ENCODE measurements at places on chromosomes 12 and 14.

- DNase-seq = no peak
Measured at GRCh38 chr14:96215452-96216244, 11.0 kb downstream of the BDKRB2 start.

- DNase-seq = peak; percentile 39
Measured at GRCh38 chr12:117685110-117685926, 283.5 kb downstream of the KSR2 start.

DNA sequence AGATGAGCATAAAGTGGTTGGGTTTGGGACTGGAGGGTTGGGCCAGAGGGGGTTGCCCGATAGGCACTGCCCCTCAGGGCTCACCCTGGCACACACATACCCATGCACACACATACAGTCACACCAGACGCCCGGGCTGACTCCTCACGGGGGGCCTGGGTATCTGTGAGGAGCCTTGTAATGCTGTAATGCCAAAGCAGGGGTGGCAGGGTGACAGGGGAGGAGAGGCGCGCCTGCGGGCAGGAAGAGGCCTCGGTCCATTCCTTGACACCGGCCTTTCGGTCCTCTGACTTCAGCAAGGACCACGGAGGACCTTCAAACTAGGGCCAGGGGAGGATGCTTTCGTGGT is 375 bp downstream of the FAIM2 start:
- DNase-seq = no peak

DNA sequence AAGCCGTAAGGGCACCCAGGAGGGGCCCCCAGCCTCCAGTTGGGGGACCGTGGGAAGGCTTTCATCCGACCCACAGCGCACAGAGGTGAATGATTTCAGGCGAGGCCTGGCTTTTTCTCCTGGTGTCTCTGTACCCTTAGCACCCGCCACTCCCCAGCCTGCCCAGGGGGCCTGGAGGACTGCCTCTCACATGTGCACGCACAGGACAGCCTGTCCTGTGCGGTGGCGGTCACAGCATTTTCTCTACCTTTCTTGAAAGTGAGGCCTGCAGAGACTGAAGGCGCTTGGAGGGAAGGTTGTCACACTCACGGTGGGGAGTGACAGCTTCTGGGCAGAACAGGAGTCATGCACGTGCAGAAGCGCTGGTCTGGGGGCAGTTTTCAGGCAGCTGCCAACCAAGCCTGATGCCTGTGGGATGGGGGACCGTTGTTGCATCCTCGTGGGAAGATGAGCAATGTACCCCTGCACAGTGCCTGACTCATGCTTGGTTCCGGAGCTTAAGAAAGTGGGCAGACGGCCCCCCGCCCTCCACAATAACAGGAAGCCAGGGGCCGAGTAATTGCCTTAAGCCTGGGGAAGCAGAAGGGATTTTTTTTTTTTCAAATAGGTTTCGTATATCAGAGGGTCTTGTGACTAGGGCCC is 148.1 kb downstream of the TSPAN9 start:
- no peak for DNase-seq

GRCh38 chr12:75487308-75487707 is 6.8 kb downstream of the GLIPR1 start:
- no peak for DNase-seq

- DNase-seq = peak; percentile 81
Measured at GRCh38 chr12:48788854-48789775, at the start of gene ADCY6. Gene ADCY6 (minus strand): TSS chr12:48789089. CDS start chr12:48783434, 5,655 bp downstream.

- DNase-seq = no peak
Measured at GRCh38 chr12:29750131-29750927, 33.4 kb downstream of the TMTC1 start.

DNA sequence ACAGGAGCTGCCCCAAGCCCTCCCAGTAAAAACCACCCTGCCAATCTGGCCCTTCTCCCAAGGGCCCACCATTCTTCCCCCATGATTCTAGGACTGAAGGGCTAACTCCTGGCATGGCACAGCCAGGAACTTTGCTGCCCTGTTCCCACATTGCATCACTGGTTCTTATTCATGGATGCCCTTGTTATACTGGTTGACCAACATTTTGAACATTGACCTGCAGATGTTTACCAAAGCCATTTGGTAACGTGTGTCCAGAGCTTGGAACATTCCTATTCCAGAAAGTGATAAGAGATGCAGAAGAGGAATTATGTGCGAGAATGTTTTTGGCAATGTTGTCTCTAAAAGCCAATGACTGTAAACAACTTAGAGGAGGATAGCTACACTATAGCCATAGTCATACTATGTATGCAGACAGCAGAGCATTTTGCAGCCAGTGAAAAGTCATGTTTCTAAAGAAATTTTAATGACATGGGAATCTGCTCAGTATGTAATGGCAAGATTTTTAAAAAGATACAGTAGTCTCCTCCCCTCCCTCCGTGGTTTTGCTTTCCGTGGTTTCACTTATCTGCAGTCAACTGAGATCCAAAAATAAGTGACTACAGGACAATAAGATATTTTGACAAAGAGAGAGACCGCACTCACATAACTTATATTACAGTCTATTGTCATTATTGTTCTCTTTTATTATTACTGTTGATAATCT is 108.8 kb downstream of the DAAM1 start:
- no peak for DNase-seq

GRCh38 chr12:21155522-21156351 is 24.7 kb downstream of the SLCO1B1 start:
- DNase-seq = no peak

DNA sequence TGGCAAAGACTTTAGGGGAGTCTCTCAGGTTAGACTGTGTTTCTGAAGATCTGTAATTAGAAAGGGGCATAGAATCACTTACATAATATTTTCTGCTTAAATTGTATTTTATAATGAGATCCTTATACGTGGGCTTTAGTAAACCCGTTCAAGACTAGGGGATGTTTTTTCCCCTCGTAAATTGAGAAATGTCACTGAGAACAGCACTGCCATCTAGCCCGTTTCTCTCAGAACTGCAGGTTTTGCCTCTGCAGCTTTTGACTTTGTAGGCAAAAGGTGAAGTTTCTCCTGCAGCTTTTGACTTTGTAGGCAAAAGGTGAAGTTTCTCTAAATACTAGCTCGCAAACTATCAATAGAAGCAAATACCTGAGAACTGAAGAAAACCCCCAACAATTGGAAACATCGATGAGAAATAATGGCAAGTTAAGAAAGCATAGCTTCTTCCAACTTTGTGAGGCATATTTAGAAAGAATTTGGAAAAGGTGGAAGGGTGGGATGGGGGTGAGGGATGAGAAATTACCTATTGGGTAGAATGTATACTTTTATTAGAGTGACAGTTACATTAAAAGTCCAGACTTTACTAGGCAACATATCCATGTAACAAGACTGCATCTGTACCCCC is 9.9 kb upstream of the ASPG start:
- DNase-seq = no peak

GRCh38 chr14:43541356-43541755 is 965.7 kb downstream of the FSCB start:
- DNase-seq = no peak

GRCh38 chr12:88188180-88188579 is 46.1 kb downstream of the TMTC3 start:
- DNase-seq = no peak

- DNase-seq = no peak
Measured at GRCh38 chr12:64225626-64226025, 3.5 kb upstream of the KICS2 start.

DNA sequence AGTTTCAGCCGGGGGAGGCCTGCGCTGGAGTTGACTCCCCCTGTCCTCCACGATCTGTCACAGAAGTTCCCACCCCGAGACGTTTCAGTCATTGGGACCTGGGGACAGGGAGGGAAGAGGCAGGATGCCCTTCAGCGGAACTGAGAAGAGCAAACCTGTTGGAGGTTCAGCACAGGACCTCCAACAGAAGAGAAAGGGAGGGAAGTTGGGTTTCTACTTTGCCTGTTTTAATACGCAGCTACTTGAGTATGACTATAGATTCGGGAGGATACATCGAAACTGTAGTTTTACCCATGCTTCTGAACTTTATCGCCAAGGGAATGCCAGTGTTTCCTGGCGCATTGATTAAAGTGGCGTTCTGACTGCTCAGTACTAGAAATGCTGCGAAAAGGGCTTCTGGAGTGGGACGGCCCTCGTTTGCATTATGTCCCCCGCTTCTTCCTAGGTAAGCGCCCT is 2.3 kb upstream of the DUSP6 start:
- no peak for DNase-seq

DNA sequence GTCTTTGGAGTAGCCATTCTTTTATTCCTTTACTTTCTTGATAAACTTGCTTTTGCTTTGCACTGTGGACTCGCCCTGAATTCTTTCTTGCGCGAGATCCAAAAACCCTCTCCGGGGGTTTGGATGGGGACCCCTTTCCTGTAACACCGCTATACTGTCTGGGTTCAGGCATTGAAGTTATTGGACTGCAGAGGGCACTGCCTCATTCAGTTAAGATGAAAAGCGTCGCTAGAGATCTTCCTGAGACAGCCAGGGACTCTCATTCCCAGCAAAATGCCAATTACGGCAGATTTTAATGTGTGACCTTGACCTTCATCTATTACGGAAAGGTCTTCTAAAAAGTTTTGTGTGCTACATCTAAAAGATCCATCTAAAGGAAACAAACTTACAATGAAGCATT is 17.3 kb upstream of the RIMKLB start:
- no peak for DNase-seq

GRCh38 chr12:84172823-84173424 is 739.7 kb downstream of the SLC6A15 start:
- DNase-seq = peak; percentile 49

- no peak for DNase-seq
Measured at GRCh38 chr14:24409192-24409591, 10.4 kb downstream of the NYNRIN start.

DNA sequence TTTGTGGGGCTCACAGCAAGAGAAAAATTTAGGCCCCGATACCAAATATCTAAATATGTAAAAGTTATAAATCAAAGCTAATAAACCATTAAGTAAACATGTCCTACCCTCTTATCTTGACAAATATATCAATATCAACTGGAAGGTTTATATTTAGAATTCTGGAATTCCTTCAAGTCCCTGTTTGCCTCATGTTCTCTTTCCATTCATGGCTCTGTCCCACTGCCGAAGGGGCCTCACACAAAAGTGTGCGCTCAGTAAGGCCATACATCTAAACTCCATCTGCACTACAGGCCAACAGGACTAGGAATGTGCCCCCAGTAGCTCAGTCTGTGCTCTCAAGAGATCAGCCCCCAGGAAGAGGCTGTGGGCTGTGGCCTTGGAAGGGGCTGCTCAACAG is 10.6 kb upstream of the ATP5MC2 start:
- DNase-seq = no peak

Data from left lung (tissue), 14 donors.